ENCODE measurements at places on chromosomes 5 and 9.

DNA sequence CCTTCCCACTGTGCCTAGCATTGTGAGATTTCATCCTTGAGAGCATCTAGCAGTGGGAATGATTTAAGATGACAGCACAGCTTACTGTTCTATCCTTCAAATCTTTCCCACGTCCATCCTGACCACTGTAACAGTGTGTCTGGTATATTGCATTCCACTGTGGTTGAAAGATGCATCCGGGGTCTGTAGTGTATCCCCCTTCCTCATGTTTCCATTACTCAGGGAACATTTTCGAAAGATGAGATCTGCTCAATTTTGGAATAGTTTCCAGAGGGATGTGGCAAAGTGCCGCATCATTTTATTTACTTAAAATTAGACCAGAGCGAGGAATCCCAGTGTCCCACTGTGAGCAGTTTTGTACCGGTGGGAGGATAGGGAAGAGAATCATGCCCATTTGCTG, 407.1 kb upstream of the PAPPA start:
- DNase-seq: no peak

- DNase-seq: peak; percentile 68
Measured at GRCh38 chr5:133995883-133996563, 8.8 kb downstream of the VDAC1 start.

GRCh38 chr5:610011-610743, 2.0 kb upstream of the CEP72 start:
- no peak for DNase-seq

- DNase-seq: no peak
Measured at GRCh38 chr9:76181020-76181641, 213.1 kb downstream of the RFK start.

- no peak for DNase-seq
Measured at GRCh38 chr9:75197561-75197960, 109.2 kb downstream of the OSTF1 start.

DNA sequence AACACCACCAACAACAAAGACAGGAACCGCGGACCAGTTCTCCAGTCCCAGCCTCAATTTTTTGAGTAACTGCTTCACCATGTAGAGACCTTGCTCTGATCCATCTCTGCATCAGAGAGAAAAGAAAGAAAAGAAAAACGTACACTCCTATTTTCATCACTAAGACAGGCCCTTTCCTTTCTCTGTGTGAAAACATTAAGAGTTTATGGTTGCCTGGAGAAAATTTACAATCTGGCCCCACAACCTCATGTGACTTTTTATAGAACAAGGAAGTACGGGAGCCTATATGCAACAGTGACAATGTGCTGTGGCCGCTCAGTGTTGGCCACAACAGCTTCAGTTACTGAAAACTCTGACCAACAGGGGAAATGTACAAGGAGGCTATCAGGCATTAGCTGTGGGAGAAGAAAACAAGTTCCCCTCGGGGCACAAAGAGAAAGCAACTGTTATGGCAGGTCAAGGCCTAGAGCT, 272.9 kb upstream of the PTGER4 start:
- DNase-seq: no peak

DNA sequence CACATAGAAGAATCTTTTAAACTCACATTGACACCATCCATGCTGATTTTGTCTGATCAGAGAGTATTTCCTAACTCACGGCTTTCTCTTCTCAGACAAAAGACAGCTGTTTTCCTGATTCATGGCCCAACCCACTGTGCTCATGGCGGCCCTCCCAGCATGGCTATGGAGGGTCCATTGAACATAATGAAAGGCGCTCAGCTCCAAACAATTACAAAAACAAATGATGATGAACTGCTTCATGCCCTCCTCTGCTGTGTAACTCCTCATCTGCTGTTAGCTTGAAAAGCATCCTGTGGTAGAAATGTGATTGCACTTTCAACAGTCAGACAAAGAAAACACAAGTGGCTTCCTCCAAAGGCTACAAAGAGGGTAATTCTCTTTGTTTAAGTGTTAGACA, 673.8 kb downstream of the PRELID2 start:
- DNase-seq: no peak

DNA sequence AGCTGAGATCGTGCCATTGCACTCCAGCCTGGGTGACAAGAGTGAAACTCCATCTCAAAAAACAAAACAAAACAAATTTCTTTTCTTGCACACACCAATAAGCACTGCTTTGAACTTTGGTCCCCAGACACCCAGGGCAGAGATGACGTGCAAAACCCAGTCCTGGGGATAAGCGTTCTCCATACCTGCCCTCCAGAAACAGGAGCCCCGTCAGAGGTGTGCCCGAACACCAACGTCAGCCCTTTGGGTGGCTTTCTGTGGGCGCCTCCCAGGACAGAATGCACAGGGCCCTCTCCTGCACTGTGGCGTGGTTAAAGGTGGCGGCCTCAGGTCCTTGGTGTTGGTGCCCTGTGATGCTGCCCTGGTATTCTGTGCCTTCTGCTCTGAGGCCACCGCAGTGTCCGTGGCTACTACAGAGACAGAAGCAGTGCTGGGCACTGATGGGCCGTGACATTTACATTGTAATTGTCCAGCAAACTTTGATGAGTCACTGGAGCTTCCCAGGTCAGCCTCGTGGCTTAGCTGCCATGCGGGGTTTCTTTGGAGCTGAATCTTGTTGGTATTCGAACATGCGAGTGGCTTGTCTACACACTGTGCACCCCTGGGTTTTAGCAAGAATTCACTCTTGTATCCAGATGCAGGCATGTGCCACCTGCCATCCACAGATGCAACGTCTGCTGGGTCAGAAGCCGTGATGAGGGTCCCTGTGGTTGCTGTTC, 9.8 kb downstream of the PPP1R26 start:
- peak; percentile 8 for DNase-seq

GRCh38 chr5:149837680-149838269, 106.8 kb downstream of the PDE6A start:
- DNase-seq: peak; percentile 82

DNA sequence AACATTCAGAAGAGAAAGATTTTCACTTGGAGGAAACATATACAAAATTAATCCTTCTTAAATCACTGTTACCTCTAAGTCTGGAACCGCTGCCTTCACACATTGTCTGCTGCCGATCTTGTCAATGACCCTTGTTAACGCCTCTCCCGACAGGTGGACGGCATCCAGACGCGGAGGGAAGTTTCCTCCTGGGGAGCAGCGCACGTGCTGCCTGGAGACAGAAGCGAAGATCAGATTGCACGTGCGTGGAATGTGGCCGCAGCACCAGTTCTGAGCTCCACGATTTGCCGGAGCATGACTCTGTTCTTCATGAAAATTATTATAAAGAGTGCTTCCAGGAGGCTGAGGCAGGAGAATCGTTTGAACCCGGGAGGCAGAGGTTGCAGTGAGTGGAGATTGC, 183.6 kb upstream of the IRX4 start:
- no peak for DNase-seq

- DNase-seq: no peak
Measured at GRCh38 chr5:154989626-154990025, 23.9 kb upstream of the KIF4B start.

DNA sequence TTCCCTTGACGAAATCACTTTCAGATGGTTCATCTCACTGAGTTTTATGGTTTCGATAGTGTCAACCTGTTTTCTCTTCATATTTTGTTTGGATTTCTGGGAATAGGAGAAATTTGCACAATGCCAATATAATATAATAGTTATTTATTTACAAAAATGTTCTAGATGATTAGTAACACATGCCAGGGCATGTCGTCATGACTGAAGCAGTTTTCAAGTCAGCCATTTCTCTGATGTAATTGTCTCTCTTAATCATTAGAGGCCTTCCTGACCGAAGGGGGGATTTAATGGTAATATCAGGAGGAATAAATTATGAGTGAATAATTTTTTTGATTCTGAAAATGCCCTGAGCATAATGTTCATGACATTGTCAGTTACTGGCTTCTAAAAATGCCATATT, 246.5 kb upstream of the ATP10B start:
- no peak for DNase-seq

- no peak for DNase-seq
Measured at GRCh38 chr5:32887390-32887789, 176.3 kb downstream of the NPR3 start.

- no peak for DNase-seq
Measured at GRCh38 chr9:87653941-87654340, 72.0 kb upstream of the CTSL start.

DNA sequence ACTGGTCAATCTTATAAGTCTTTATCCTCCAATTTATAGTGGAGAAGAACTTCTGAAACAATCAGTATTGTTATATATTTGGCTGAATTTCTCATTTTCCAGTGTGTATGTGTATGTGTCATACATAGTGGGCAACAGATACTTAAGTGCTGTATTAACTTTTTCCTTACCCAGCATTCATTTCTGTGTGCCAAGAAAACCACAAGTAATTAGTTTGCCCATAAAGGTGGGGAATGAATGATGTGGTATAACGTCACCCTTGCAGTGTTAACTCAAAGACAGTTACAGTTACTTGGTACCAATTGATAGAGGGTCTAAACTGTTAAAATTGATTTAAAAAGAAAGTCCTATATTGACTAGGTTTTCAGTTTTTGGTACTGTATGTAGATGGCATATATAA, 2.0 kb downstream of the OGN start:
- DNase-seq: no peak

DNA sequence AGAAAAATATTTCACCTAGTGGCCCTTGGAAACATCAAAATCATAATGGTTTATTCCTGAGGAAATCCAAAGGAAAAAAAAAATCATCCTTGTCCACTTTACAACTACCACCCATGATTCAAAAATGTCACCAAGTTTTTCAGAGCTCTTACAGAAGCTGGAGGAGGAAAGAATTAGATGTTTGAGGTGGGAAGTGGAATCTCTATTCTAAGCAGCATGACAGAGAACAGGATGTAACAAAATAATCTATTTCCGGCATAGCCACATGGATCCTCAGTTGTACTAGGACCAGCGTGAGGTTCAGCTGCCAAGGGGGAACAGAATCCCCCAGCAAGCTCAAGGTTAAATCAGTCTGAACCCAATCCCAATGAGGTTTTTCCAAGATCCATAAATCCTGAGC, 40.2 kb downstream of the FBXW11 start:
- no peak for DNase-seq

DNA sequence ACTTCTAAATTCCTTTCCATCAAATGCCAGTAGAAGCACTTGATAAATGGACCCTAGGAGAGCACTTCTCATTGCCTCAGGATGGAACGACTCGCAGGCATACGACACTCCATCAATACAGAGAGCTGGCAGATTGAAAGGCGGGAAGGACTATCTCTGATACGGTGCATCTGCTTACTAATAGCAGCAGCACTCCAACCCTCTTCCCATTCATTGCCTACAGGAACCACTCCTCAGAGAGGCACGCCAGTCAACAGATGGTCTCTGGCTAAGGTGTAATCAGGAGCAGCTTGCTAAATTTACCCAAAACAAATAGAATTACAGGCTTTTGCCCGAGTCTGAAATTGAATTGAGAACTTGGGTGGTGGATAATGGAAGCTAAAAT, 168.1 kb downstream of the EFNA5 start:
- peak; percentile 24 for DNase-seq

DNA sequence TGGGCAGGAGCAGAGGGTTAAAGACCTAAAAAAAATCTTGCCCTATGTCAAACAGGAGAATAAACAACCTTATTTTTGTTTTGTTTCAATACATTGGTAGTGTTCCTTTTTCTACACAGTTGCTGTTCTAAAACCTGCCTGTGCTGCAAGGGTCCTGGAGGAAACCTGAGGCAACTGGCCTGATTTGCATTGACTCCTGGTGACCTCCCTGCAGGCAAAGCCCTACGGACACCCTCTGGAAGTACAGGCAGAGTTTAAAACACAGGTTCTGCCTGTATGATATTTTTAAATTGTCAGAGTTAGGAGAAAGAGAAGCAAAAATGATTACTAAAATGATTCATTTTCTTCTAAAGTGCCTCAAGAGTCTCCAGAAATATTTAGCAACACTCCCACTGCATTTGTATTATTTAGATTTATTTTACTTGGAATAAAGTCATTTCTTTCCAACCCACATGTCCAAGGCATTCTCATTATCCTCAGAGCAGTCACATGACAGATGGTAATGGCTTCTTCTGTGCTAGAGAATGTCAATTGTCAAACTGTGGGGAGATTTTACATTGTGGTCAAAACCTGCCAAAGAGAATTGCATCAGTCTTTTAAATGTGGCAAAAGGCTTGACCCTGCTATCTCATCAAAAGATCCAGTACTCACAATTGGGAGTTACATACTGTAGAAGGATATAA, 559.6 kb downstream of the CETN3 start:
- no peak for DNase-seq

DNA sequence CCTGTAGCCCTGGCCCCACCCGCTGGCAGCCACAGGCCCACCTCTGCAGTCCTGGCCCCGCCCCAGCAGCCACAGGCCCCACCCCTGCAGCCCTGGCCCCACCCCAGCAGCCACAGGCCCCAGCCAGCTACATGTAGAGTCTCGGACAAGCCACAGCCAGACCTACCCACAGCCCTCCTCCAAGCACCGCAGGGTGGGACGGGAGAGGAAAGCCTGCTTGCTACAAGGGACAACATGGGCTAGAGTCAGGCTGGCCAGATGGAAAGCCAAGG, 49.5 kb upstream of the SARDH start:
- DNase-seq: peak; percentile 57

DNA sequence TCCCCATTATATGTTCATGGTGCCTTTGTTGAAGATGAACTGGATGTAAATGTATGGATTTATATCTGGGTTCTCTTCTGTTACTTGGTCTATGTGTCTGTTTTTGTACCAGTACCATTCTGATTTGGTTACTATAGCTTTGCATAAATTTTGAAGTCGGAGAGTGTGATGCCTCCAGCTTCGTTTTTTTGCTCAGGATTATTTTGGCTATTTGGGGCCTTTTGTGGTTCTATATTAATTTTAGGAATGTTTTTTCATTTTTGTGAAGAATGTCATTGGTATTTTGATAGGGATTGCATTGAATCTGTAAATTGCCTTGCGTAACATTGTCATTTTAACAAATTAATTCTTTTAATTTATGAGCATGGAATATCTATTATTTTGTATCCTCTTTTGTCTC, 36.6 kb upstream of the ZNF366 start:
- no peak for DNase-seq

DNA sequence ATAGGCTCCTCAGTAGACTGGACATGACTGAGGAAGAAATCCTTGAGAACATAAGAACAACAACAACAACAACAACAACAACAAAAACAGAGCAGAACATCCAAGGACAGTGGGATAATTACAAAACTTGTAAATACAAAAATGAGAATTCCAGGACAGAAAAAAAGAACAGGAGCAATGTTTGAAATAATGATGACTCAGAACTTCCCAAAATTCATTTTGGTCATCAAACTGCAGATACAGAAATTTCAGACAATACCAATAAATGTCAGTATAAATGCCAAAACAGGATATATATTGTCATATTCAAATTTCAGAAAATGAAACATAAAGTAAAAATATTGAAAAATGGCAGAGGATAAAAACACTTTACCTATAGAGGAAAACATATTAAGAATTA, 259.0 kb downstream of the TRIM36 start:
- DNase-seq: no peak

- no peak for DNase-seq
Measured at GRCh38 chr9:137417161-137418021, 5.6 kb downstream of the EXD3 start.

GRCh38 chr5:170168797-170169196, 63.1 kb downstream of the FOXI1 start:
- DNase-seq: no peak

Data from glutamatergic neuron (in vitro differentiated cells).